ENCODE measurements at places on chromosomes 3 and 15.
A peak's percentile ranks its signal among the peaks of the same experiment; 100 is the strongest.

GRCh38 chr3:18745472-18745871 is 320.3 kb upstream of the SATB1 start:
- no peak for DNase-seq

GRCh38 chr3:95705786-95706418 is 1108.5 kb upstream of the EPHA6 start:
- DNase-seq, result no peak

DNA sequence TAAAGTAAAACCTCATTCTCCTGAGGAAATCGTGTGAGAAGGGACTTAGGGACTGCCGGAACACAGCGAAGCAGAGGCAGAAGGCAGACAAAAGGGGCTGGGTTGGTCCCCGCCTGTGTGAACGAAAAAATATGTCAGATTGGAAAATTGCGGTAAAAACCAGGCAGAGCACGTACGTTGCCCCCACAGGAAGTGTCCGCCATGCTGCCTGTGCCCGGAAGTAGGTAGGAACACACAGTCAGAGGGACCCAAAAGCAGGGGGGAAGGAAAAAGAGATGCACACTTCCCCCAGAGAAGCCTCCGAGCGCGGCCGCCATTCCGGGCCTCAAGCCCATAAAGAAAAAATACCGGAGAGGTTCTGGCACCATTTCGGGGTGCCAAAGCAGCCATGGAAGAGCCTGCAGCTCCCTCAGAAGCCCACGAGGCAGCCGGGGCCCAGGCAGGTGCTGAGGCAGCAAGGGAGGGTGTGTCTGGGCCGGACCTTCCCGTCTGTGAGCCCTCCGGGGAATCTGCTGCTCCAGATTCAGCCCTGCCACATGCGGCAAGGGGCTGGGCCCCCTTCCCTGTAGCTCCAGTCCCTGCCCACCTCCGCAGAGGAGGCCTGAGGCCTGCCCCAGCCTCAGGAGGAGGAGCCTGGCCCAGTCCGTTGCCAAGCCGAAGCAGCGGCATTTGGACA is at the start of gene MKRN3:
MKRN3 (plus strand) TSS at position 280 of the 676 bp plus-strand sequence; CDS start at position 389, 109 bp downstream.
- no peak for DNase-seq

DNA sequence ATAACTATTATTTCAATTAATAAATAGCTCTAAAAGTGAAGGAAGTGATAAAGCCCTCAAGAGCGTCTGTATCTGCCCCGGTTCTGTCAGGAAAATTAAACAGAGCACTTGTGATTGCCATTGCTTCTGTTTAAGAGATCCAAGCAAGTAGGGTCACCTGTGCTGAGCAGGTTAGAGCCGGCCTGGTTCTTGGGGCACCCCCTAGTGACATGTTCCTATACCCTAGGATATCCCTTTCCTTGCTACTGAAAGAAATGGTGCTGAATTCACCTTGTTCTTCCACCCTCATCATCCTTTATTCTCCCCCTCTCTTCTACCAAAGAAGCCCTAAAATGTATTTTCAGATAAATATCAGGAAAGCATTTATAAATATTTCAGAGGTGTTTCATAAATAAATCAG is 323.5 kb downstream of the RORA start:
- peak; percentile 29 for DNase-seq

GRCh38 chr3:187925326-187925725 is 180.1 kb upstream of the BCL6 start:
- no peak for DNase-seq

- DNase-seq, result no peak
Measured at GRCh38 chr3:79086514-79086913, 681.3 kb downstream of the ROBO1 start.

DNA sequence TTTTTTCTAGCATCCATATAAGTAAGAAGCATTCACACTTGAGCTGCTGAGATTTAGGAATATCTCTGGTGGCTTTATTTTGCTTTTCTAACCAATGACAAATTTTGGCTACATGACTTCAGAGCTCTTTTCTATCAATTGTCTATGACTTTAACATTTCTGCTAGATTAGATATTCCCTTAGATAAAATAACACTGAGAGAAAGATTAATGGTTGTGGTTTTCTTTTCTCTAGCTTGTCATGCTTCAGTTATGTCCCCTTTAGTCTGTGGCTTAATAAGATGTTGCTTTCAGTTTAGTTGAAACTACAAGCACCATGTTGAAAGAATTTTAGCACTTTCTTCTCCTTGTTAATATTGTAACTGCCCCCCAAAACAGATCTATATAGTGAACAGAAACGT is 665.6 kb upstream of the CCDC54 start:
- no peak for DNase-seq

GRCh38 chr3:38738630-38739395 is 77.2 kb downstream of the SCN10A start:
- no peak for DNase-seq

DNA sequence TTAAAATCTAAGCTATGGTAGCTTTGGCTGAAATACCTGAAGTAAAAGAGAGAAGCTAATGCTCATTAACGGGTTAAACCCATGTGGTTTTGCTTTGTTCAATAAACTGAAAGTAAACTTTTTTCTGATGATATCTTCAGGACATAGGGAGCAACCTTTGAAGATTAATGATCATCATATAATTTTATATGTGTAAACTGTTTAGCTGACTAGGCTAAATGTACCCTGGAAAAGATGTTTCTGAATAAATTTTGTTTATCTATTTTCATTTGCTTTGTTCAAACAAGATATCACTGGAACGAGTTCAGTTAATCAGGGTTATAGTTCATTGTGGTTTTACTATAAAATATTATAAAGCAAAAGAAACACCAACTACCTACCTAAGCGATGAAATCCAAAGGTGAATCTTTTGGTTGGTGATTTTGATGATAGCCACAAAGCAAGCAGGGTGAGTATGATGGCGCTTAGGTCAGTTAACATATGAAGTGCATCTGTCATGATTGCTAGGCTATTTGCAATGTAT is 11.7 kb downstream of the SLC30A4 start:
- DNase-seq, result no peak

DNA sequence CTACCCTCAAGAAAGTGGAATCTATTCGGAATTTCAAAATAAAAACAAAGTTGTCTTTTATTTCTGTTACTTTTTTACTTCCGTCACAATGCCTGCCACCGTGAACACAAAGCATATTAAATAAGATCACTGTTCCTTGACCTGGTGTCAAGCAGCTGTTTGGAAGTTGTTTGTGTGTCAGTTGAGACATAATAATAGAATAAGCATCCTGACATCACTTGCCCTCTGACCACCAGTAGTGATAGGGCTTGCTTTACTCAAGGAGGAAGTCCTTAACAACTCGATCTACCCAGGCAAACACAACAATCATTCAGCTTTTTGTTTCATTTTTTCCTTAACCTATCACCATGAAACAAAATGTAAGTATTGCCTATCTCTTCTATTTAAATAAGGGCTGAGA is 454.4 kb upstream of the RASGRP1 start:
- DNase-seq, result no peak

GRCh38 chr15:92650966-92651365 is 4.6 kb downstream of the FAM174B start:
- DNase-seq, result no peak

GRCh38 chr3:23113455-23114171 is 89.5 kb upstream of the UBE2E2 start:
- no peak for DNase-seq

DNA sequence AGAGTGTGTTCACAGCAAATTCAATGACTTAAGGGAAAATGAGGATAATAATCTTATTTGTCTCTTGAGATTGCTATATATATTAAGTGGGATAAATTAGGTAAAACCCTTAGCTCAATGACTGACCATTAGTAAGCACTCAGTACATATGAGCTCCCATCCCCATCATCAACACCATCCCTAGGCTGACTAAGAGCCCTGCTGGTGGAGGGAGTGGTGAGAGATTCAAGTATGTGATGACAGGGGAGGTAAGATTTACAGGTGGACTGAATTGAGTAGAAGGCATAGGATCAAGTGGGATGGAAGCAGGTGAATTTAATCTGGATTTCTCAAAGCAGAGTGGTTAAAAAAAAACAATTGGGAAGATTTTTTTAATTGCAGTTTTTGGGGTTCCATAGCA is 21.0 kb upstream of the LRRN1 start:
- DNase-seq, result no peak

- DNase-seq, result no peak
Measured at GRCh38 chr15:51499379-51499976, 123.1 kb downstream of the DMXL2 start.

GRCh38 chr3:10599017-10599416 is 93.6 kb upstream of the ATP2B2 start:
- no peak for DNase-seq

DNA sequence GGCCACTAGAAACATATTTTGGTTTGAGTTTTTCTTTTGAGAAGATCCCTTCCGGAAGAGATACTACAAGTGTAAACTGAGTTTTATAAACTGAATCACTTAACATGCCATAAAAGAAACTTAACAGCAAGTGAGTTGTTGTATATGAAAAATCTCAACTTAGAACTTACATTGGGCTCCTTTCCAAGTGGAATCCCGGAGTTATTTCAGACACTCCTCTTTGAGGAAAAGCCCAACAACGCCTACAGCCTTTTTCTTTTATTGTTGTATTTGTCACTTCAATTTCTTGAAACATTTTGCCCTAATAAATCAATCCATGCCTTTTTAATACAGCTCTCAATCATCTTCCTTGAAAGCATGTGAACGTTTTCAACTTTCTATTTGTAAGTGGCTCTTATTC is 137.3 kb downstream of the FEZF2 start:
- no peak for DNase-seq

DNA sequence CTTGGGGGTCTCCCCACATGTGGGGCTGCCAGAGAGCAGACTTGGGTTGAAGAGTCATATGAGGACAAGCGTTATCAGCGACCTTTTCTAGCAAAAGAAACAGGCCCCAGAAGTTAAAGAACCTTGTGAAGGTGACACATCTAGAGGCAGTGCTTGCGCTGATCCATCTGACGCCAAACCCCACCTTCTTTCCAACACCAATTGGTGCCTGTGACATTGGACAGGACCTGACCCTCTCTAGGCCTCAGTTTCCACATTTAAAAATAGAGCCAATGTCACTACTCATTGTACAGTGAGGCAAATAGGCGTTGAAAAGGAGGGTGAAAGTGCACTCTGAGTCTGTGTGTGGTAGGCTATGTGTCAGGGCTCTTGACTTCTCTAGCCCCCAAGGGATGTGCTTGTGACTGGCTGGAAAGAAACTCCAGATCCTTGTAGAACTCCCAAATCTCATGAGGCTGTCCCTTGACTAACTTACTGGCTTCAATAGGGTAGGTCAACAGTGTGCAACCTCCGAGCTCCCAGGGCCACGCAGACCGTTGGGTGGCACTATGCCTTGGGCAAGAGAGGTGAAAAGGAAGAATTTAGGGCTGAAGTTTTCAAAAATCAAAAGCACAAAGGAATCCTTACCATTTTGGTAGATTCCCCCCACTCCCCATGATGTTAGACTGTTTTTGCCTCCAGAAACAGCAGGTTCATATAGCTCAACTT is 666 bp upstream of the FAM219B start:
- no peak for DNase-seq

DNA sequence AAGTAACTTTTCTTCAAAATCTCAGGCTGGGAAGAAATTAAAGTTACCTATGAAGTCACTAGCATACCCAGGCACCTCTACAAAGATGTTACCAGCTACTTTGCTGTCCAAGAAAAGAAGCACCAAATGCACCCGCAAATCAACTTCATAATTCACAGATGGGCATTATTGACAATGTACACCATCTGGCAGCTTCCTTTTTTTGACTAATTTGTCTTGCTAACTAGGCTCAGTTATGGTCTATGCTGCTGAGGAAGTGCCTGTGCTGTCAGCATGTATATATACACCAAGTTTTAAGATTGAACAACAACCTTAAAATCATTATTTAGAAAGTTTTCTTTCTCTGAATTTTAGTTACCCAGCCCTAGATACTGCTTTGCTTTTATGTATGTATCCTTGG is 93.8 kb downstream of the NSUN3 start:
- DNase-seq, result no peak
